ENCODE measurements at places on chromosomes 11 and 22.

DNA sequence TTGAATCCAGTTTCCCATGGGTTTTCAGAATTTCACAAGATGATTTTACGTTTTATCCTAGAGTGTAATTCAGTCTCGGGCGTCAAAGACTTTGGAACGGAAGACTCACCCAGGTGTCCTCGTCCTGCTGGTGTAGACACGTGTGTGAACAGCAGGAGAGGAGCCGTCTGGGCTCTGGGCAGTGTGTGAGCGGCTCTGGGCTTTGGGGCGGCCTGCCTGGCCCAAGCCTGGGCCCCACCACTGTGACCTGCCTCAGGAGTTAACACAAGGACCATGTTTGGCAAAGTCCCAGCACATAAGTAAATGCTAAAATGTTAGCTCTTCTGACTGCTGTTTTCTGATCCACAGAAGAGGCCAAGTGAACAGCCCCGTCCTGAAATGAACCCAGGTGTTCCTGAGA is 1093.3 kb downstream of the BRD1 start:
- DNase-seq = no peak

GRCh38 chr11:85643191-85643614 is 4.6 kb upstream of the TMEM126A start:
- DNase-seq = no peak

DNA sequence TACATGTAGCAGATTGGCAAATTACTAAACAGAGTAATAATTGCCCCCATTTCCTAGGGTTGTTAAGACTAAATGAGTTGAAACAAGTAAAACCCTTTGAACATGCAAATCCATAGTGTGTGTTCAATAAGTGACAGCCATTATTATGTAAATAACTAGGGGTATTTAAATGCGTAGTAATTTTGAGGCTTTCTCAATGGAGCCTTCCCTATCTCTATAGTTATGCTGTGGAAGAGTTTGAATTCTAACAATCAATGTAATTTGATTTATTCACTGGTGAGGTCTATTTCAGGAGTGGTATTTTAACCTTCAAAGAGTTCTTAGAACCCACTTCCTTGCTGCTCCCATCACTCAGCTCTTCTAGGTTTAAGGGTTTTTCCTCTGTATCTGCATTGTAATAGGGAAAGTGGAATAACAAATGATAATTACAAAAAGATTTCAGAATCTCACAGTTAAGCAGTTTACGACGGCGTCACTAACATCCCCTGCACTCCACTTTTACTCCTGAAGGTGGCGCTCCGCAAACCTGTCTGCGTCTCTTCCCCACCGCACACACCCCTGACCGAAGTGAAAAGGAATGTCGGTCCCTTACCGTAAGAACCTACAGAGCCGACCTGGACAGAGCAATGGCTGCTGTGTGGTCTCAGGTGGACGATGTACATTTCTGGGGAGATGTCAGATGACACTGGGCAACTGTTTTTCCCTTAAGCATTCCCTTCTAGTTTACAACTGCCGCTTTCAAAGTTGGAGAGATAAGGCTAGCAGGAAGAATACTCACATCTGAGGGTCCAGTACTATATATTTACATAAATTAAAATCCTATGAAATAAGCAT is 80.8 kb downstream of the ZC3H12C start:
- DNase-seq = peak; percentile 74

- DNase-seq = no peak
Observed at GRCh38 chr11:112613051-112613972, 347.9 kb upstream of the NCAM1 start.

GRCh38 chr11:130299978-130300377 is 14.7 kb downstream of the ZBTB44 start:
- no peak for DNase-seq

DNA sequence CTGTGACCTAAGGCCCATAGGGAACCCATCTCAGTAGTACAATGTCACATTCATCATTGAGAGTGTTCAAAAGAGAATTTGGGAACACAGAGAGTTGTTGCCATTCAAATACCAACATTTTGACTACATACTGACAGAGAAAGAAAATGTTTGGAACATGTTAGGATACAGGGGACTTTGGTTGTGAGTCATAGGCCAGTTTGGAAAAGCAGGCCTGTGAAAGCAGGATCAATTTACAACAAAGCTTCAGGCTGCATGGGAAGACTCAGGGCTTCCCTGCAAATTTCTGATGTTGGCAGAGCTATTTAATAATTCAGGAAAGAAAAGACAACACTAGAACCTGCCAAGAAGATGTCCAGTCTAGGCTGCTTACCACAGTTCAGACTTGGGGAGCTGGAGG is 374 bp downstream of the NLRP10 start:
- no peak for DNase-seq

Measured in sigmoid colon (tissue), 7 donors.